Nasal cavity respiratory epithelium epithelial cell of viscerocranial mucosa (primary cell): ENCODE measurements at places on chromosomes 3 and 15. TPM values are rescaled to one million over a fixed set of nuclear protein-coding genes. Genes with fewer than 3 reads are reported as not detected.

SEMA5B gene
- total RNA-seq, result 0.34 and 3.3 TPM in 2 replicates

TRAT1 gene
- not detected in 2 replicates for total RNA-seq

GOLGA8J gene
- not detected in 2 replicates for total RNA-seq

CPLX3 gene
- not detected in 2 replicates for total RNA-seq

HYAL3 gene
- 8.4 and 8.5 TPM in 2 replicates for total RNA-seq

ARHGAP31 gene
- total RNA-seq, result under 0.01 and 0.85 TPM in 2 replicates

FANCD2OS gene
- total RNA-seq, result not detected in 2 replicates

BNC1 gene
- 61.2 and 91.9 TPM in 2 replicates for total RNA-seq

SH2D7 gene
- total RNA-seq, result not detected in 2 replicates

LDHAL6B gene
- not detected in 2 replicates for total RNA-seq

GOLGA8Q gene
- 0.34 and 1.6 TPM in 2 replicates for total RNA-seq

CEMIP gene
- 1.0 and 3.6 TPM in 2 replicates for total RNA-seq

C15orf62 gene
- total RNA-seq, result 1.1 and 1.7 TPM in 2 replicates

CTXN2 gene
- total RNA-seq, result not detected in 2 replicates

LRTM1 gene
- total RNA-seq, result not detected in 2 replicates

PODXL2 gene
- 3.4 and 11.7 TPM in 2 replicates for total RNA-seq

AADAC gene
- total RNA-seq, result 0.14 TPM in 1 of 2 replicates, not detected in the other

CCR3 gene
- 0.07 TPM in 1 of 2 replicates, not detected in the other for total RNA-seq

ARGFX gene
- total RNA-seq, result not detected in 2 replicates

HAUS2 gene
- 22.9 and 28.0 TPM in 2 replicates for total RNA-seq

GP9 gene
- total RNA-seq, result not detected in 2 replicates

CHST14 gene
- 1.4 and 4.3 TPM in 2 replicates for total RNA-seq

PLOD2 gene
- total RNA-seq, result 20.8 and 113 TPM in 2 replicates

CPNE9 gene
- not detected in 2 replicates for total RNA-seq

PTPN9 gene
- total RNA-seq, result 14.4 and 29.5 TPM in 2 replicates

SCG5 gene
- total RNA-seq, result 2.1 and 3.1 TPM in 2 replicates

DLG1 gene
- total RNA-seq, result 83.7 and 231 TPM in 2 replicates

BCHE gene
- total RNA-seq, result under 0.01 and 1.6 TPM in 2 replicates

RASGRF1 gene
- total RNA-seq, result 0.78 TPM in 1 of 2 replicates, not detected in the other

CCDC54 gene
- total RNA-seq, result not detected in 2 replicates

TTLL13 gene
- under 0.01 and 0.07 TPM in 2 replicates for total RNA-seq

MELTF gene
- total RNA-seq, result 1.0 and 24.5 TPM in 2 replicates

PARP15 gene
- total RNA-seq, result under 0.01 and 0.21 TPM in 2 replicates

OSTN gene
- not detected in 2 replicates for total RNA-seq

SI gene
- not detected in 2 replicates for total RNA-seq

CNTN3 gene
- 0.68 and 1.6 TPM in 2 replicates for total RNA-seq

C3orf80 gene
- under 0.01 and 0.07 TPM in 2 replicates for total RNA-seq

NRROS gene
- 0.07 TPM in 1 of 2 replicates, not detected in the other for total RNA-seq

NTRK3 gene
- not detected in 2 replicates for total RNA-seq

TMIE gene
- total RNA-seq, result 1.9 and 2.4 TPM in 2 replicates

NEIL1 gene
- 3.1 and 10.7 TPM in 2 replicates for total RNA-seq

DPPA4 gene
- total RNA-seq, result not detected in 2 replicates

SLC12A1 gene
- not detected in 2 replicates for total RNA-seq

CLSTN2 gene
- under 0.01 and 0.21 TPM in 2 replicates for total RNA-seq

ITIH4 gene
- total RNA-seq, result 0.34 and 2.5 TPM in 2 replicates

ANKDD1A gene
- 0.68 and 2.8 TPM in 2 replicates for total RNA-seq

CHRNA3 gene
- not detected in 2 replicates for total RNA-seq

PLSCR4 gene
- under 0.01 and 1.9 TPM in 2 replicates for total RNA-seq

KBTBD13 gene
- total RNA-seq, result not detected in 2 replicates

SLC22A14 gene
- 0.34 and 0.57 TPM in 2 replicates for total RNA-seq

ZPLD1 gene
- total RNA-seq, result 0.07 and 4.4 TPM in 2 replicates

CCDC39 gene
- under 0.01 TPM in 1 of 2 replicates, not detected in the other for total RNA-seq

KLHL40 gene
- not detected in 2 replicates for total RNA-seq

ZNF35 gene
- 14.7 and 20.2 TPM in 2 replicates for total RNA-seq

AKAP13 gene
- 48.2 and 86.9 TPM in 2 replicates for total RNA-seq

RBMS3 gene
- 6.8 and 10.5 TPM in 2 replicates for total RNA-seq

TRIM71 gene
- total RNA-seq, result under 0.01 TPM in 2 replicates

TUSC7 gene
- total RNA-seq, result not detected in 2 replicates
